ENCODE measurements at places on chromosomes 13 and 19.

DNA sequence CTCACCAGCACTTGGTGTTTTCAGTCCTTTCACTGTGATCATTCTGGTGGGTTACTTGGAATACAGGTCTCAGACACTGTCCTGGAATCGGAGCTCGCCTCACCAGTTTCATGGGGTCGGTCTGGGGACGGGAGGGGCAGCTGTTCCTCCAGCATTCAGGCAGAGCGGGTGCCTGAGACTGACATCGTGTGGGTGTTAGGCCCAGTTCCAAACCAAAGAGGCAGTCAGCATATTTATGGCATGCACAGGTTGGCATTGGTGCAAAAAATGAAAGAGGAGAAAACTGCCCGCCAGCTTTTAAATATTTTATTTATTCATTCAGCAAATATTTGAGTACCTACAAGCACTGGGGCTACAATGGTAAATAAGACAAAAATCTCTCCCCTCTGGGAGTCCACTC, 20.1 kb downstream of the PLEKHF1 start:
- no peak for DNase-seq

GRCh38 chr13:52837850-52838249, 10.6 kb downstream of the PCDH8 start:
- no peak for DNase-seq

GRCh38 chr13:60696602-60697001, 299.6 kb downstream of the TDRD3 start:
- DNase-seq = no peak

DNA sequence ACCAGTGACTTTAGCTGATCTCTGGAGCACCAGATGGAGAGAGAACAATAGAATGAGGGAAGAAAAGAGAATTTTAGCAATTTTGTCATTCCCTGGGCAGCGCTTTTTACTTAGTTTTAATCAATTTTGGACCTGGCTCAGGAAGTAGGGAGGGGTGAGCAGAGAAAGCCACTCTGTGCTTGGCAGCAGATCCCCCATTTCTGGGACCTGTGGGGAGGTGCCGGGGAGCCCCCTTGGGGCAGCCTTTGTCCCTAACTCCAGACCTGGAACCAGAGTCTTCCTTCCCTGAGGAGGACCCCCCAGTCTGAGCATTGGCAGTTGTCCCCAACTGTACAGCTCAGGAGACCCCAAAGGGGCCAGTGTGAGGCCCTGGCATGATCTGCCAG, 10.5 kb downstream of the LYL1 start:
- no peak for DNase-seq

GRCh38 chr13:21668732-21669275, 2.1 kb upstream of the FGF9 start:
- DNase-seq = no peak

- no peak for DNase-seq
Measured at GRCh38 chr13:66365101-66365500, 865.0 kb downstream of the PCDH9 start.

- no peak for DNase-seq
Measured at GRCh38 chr13:112791663-112792440, 102.0 kb downstream of the ATP11A start.

DNA sequence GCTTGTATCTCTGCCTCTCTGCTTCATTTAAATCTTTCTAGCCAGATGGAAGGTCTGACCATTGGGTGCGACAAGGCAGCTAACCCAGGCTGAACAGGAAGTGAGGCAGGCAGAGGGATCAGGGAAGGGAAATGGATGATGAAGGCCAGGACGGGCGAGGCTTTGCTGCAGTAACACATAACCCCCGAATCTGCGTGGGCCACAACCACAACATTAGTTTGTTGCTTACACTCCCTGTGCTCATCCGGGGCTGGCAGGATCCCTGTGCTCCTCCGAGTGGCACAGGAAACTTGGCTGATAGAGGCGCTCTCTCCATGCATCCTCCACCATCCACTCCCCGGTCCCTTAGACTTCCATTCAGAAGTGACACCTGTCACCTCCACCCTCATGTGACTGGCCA, 1.1 kb upstream of the FLT3LG start:
- DNase-seq = no peak

- no peak for DNase-seq
Measured at GRCh38 chr19:57443121-57443696, 8.1 kb downstream of the ZNF749 start.

DNA sequence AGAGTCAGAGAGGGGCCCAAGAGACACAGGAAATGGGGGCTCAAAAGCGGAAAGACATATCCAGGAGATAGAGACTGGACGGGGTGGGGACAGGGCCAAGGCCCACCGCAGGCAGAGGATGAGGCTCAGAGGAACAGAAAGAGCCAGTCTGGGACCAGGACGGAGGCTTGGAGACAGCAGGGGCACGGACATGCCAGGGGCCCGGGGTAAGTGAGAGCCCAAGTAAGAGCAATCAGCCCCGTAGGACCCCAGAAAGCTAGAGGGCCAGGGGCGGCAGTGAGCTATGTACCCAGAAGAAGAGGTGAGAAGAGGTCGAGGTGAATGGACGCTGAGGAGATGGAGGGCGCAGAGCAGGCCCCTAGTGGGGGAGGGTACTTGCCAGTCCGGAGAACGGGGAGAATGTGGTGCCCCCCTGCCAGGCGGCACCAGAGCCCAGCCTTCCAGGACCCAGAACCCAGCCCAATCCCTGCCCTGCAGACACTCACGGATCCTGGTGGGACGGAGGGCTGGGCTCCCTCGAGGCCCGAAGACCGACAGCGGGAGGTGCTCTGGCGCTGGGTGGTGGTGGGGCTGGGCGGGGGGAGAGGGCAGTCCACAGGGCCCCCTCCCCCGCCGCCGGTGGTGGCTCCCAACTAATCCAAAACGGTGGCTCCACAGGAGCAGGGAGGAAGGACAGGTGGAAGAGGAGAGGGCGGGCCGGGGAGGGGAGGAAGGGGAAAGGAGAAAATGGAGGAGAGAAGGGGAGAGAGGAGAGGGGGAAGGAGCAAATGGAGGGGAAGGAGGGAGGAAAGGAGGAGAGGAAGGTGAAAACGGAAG, 1.0 kb downstream of the GRIK5 start:
- no peak for DNase-seq

DNA sequence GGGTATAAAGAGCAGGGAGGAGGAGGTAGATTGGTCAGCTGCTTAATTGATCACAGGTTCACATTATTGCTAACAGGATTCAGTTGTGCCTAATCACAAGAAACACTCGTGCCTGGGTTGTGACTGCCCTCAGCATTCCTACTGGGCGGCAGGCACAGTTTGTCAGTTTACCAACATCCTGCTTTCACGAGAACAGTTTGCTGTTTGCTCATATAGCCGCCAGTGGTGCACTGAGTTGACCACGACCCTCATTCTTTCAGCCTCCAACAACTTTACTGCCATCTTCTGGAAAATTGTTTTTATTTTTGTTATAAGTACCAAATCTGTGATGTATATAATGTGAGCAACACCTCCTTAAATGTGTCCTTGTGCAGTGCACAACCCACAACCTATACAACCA, 16.2 kb upstream of the IFT88 start:
- DNase-seq = no peak

DNA sequence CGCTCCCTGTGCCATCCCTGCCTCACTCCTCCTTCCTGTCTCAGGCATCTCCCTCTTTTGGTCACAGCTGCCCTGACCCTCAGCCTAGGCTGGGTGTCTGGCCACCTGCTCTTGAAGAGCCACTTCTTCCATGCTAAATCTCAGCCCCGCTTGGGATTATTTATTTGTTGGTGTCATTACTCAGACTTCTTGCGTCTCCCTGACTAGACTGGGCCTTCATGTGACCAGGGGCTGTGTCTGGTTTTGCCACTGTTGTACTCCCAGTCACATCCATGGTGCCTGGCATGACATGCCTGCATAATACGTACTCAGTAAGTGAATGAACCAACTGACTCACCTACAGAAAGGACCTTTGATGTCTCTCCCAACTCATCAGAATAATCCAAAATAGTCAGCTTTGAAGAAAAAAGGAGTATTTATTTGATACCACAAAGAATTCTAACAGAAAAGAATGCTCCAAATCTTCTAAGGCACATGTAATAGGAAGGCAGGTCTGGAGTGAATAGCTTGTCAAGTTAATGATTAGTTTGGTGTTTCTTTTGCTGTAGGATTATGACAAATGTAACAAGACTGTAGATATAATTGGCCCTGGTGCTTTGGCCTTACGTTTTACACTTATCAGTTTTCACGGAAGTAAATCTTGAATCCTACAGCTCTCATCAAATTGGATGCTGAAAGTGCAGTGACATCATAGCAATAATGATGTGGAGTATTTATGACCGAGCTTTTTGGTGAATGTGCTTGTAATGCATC, 84.0 kb downstream of the ALOX5AP start:
- no peak for DNase-seq

GRCh38 chr19:33734913-33735312, 61.8 kb upstream of the KCTD15 start:
- no peak for DNase-seq

GRCh38 chr13:98570929-98571372, 6.0 kb downstream of the STK24 start:
- DNase-seq = peak; percentile 49

DNA sequence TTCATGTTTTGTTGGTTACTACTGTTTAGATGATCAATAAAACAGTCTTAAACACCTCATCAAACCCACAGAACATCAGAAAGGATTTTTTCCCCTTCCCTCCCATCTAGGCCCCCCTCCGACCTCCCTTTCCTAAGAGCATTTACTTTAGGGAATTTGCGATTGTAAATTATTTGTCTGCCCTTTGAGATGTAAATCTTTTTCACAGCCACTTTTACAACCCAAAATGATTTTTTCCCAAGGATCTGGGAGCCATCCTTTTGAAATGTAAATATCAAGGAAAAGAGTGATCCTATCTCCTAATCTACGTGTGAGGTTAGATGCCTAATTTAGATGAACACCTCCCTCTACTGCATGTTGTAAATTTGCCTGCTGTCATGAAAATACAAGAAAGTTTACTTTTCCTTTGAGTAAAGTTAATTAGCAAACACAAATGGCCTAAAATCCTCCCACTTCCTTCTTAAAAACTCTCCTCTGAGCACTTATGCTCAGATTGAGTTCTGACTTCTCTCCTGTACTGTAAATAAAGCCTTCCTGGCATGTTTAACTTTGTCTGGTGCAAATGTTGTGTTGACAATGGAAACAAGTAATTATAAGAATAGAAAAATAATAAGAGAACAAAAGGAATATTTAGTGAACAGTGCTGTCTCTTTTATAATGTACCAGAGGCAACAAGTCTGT, 1646.9 kb upstream of the SPRY2 start:
- DNase-seq = no peak

DNA sequence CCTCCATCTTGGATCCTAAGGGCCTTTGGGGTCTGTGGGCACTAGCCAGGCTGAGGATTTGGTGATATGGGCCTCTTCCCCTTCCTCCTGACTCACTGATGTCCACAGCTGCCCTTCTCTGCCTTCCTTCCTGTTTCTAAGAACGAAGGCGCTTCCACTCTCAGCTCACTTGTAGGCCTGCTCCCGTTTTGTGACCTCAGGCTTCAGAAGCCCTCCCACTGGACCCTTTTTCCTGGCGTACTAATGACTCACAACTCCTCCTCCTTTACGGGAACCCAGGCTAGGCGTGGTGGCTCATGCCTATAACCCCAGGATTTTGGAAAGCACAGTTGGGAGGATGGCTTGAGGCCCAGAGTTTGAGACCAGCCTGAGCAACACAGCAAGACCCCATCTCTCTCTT, 55.6 kb downstream of the TMED1 start:
- no peak for DNase-seq

GRCh38 chr13:100203696-100204367, 114.9 kb downstream of the PCCA start:
- DNase-seq = no peak

- no peak for DNase-seq
Measured at GRCh38 chr13:80348314-80348713, 7.4 kb upstream of the SPRY2 start.

DNA sequence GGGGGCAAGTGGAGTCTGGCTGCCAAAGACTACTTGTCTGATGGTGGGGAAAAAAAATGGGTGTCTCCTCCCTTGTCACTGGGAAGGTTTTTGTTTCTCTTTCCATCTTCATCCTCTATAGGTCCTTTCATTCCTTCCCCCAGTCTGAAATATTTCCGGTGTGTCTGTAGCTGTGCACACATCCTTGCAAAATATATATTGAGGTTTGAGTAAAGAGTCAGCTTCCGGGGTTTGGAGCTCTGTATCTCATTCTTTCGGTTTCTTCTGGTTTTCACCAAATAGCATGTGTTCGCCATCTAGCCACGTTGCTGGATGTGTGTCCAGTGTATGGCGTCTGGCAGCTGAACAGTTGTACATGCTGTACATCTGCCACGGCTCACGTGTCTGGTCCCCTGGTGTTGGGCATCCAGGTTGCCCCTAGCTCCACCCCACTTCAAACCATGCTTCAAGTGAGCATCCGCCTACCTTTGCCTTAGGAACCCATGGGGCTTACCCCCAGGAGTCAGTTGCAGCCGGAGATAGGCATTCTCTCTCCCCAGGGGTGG, 142.2 kb downstream of the SIPA1L3 start:
- peak; percentile 51 for DNase-seq

GRCh38 chr19:41263042-41263849, 926 bp upstream of the HNRNPUL1 start:
- DNase-seq = peak; percentile 24

DNA sequence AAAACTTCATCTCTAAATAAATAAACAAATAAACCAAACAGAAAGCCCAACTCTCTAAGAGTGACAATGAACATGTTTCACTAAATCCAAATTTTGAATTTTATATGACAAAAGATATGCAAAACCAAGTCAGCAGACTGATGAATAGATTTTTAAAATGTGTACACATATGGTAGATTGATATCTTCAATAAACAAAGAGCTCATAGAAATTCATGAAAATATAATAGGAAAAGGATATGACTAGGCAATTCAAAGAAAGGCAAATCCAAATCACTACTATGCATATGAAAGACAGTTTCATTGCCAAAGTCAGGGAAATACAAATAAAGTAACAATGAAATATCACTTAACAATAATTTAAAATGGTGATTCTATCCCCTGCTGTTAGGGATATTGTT, 63.7 kb upstream of the NBEA start:
- no peak for DNase-seq

DNA sequence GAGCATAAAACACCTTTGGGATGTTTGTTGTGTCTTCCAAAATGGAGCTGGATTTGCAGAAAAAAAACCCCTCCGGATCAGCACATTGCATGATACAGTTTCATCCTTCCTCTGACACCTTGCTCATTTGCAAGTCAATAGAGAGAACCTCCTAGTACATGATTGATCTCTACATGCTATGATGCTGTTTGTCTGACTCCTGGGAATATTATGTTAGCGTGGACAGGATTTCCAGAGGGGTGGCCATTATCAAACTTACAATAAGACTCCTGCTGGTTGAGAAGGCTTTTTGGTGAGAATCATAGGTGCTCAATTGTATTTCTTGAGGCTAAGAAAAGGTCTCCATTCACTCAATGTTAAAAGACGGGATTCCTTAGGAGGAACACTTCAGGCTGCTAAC, 75.9 kb upstream of the SCEL start:
- no peak for DNase-seq

Data from GM12891 (cell line).